Stimulated activated CD4-positive, alpha-beta T cell treated with anti-CD3 and anti-CD28 coated beads, Interleukin-2, amount 100 ng/mL, for 48 hours (primary cell): ENCODE measurements at places on chromosomes 2 and 18.

GRCh38 chr2:15009681-15010080, 377.2 kb downstream of the LRATD1 start:
- DNase-seq = no peak

DNA sequence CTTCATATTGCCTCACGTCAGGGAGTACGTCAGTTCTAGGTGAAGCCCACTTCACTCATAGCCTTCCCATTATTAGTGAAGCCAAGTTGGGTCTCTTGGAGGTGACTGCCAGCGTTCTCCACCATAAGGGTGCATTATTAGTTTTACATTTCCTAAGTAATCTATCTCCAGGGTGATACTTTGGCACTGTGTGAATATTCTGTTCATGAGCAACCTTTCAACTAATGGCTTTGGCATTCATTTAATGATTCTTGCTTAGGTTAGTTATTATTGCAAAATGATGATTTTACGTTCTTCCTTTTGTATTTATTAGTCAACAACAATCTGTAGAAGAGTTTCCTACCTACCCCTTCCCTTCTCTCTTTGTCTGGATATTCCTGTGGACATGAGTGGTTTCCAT, 97.5 kb downstream of the MAP4K4 start:
- DNase-seq = no peak

DNA sequence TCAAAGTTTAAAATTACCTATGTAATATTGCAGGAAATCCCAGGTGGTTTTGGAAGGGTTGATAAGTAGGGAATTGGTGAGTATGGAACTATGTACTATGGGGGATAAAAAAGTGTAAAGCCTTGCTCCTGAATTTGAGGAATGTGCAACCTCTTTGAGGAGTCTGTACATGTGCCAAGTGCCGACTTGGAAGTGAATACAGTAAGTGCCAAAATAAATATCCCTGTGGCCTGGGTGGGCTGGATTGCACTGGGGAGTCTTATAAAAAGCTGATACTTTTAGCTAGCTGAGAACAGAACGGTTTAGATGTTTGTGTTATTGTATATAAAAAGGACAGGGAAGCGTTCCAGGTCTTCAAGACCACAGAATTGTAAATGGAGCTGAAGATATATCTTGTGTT, 317.1 kb upstream of the LRRTM1 start:
- no peak for DNase-seq

DNA sequence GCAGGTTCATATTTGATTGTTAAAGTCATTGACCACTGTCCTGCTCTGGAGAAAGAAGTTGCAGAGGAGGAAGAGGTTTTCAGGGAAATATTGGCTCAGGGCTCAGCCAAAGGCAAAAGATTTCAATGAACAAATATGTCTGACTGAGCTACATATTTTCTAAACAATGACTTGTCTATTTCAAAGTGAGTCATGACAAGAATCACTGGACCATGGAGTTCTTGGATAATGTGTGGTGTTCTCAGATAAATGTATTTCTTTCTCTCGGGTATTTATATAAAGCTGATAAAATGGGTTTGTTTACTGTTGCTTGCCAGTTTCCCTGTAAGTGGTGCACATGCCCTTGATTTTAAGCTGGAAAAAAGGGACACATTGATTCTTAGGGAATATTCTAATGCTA, 34.3 kb upstream of the RMP24 start:
- DNase-seq = no peak

DNA sequence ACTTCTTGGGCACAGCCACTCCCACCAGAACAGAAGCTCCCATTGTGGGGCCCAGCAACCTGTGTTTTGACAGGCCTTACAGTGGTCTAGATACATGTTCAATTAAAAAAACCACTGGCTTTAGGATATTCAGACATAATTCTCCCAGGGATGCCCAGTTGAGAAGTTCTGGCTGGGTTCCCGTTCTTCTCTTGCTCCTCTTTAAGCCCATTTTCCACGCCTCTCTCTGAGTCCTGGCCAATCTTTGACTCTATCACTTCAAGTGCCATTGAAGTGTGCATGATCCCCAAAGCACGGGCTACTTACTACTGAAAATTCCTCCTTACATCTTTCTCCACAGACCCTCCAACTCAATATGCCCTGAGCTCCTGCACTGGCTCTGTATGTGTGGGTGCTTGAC, 17.5 kb upstream of the SULT1C3 start:
- DNase-seq = no peak

DNA sequence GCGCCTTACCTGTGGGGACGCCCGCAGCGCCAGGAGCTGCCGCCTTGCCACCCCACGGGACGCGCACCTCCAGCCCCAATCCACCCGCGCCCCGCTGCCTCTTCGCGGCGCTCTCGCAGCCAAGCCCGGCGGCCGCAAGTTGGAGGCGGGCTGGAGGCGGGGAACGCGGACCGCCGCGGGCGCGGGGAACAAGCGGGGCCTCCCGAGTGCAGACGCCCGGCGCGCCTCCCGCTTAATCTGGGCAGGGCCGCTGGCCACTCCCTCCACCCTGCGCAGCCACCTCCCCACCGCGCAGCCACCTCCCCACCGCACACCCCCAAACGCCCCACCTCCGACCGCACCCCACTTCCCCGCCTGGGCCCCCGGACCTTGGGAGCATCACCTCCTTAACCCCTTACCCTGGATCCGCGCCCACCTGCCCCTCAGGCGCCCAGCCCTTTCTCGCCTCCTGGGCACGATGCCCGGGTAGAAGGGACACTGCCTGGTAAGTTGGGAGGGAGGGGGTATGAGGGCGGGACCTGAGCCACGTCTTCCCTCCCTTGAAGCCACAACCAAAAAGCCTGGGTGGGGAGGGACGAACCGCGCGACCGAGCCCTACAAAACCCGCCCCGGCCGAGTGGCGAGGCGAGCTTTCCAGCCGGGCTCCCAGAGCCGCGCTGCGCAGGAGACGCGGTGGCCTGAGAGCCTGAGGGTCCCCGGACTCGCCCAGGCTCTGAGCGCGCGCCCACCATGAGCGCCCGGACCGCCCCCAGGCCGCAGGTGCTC, at the start of the genes COL4A3 and COL4A4:
TSS of gene COL4A3 (plus strand) at position 627 of the 765 bp plus-strand sequence. CDS start at position 730, 103 bp downstream.
TSS of gene COL4A4 (minus strand) at position 208 of the 765 bp plus-strand sequence. CDS start 16,722 bp downstream, outside the sequence.
- DNase-seq = no peak

DNA sequence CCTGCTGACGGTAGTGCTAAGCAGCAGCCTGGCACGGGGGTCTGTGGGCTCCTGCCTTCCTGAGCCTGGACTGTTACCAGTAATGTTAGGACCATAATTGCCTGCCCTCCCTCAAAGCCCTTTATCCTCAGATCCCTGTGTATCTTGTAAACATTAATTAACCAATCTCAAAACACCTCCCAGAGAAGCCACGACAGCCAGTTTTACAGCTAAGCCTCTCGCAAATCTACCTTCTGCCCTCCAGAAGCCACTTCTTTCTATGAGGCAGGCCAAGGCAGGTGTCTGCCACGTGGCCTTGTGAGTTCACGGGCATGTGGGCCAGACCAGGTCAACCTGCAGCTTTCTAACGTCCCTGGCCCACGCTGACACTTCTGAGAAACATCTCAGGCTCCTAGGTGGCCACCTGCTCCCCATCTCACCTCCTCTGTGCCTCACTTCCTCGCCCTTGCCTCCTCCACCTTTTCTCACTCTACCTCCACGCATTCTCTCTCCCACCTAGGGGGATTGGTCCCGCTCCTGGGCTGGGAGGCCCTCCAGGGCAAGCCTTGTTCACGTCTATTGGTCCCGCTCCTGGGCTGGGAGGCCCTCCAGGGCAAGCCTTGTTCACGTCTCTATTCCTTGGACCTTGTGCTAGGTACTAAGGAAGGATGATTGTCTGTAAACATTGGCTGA, 64.3 kb downstream of the EDAR start:
- DNase-seq = no peak

GRCh38 chr2:227942021-227942420, 70.6 kb downstream of the DAW1 start:
- DNase-seq = no peak
